T-helper 22 cell (primary cell): ENCODE measurements at places on chromosomes 11 and 22.

DNA sequence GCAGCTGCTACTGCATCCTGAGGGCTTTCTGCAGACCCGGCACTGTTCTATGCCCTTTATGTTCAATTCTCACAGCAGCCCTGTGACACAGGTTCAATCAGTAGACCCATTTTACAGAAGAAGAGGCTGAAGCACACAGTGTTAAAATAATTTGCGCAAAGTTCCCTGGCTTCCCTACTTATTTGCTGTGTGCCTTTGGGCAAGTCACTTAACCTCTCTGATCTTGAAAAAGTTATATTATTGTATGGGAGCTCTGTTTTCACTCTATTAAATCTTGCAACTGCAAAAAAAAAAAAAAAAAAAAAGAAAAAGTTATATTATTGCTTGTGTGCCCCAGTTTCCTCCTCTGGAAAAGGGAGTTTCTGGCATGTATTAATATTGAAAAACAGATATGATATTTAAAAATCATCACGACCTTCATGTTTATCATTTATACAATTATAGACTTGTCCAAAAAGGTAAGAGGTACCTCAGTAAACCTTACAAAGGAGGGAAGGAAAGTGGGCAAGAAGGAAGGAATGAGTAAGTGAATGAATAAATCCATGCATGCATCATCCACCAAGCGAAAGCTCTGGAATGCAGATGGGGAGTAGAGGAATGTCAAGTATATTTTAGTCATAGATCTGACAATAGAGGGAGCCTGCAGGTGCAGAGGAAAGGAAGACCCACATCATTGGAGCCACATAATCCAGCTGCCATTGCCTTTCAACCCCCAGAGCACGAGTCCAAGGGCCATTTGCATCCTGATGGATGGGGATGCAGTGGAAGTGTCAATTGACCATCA lies 21.2 kb upstream of the ISX start:
- no peak for DNase-seq

DNA sequence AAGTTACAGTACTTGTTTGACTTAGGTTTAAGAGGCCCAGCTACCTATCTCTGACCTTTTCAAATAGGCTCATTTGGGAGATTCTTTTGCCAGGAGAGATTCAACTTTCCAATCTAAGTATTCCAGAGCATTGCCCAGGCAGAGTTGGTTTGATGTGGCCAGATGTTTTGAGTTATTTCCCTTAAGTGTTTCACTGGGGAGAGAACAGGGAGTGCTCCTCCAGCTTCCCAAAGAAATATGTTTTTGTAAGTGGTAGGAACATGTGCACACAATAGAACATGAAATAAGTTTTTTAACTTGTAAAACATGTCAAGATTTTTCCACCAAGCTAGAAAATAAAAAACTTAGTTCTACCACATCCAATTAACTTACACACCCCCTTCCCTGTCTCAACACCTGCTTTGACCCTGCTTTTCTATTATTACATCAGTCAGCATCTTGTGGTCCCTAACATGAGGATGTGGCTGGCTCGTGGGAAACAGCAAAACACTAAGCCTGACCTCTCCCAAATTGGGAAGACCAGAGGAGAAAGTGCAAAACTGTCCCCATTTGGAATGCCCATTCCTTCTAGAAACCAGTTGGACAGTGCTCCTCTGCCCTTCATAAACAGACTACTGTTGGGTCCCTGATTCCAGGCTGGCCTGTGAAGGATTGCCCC lies 70.4 kb upstream of the RASSF10 start:
- no peak for DNase-seq

- no peak for DNase-seq
Measured at GRCh38 chr11:12248330-12248729, 129.0 kb upstream of the PARVA start.

- DNase-seq, result no peak
Measured at GRCh38 chr11:46554213-46555147, 39.3 kb downstream of the AMBRA1 start.

DNA sequence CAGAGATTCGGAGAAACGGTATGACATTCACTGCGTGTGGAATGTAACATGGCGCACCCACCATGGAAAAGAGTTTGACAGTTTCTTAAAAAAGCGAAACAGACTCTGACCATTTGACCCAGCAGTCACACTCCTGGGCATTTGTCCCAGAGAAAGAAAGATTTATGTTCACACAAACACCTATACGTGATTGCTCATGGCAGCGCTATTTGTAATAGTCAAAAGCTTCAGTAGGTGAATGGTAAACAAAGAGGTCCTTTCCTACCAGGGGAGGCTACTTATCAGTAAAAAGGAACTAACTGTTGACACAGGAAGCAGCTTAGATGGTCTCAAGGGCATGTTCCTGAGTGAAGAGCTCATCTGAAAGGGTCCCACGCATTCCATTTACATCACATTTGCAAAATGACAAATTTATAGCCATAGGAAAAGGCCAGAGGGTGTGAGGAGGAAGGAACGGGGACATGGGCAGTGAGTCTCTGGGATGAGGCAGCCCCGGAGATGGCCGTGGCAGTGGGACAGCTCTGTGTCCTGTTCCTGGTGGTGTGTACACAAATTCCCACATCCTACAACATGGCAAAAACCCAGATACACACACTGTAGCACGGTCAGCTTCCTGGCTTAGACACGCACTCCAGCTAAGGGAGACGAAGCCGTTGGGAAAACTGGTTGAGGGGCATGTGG lies 14.6 kb upstream of the KRTAP5-6 start:
- no peak for DNase-seq

- DNase-seq, result no peak
Measured at GRCh38 chr11:123193742-123194141, 1.3 kb downstream of the CLMP start.

DNA sequence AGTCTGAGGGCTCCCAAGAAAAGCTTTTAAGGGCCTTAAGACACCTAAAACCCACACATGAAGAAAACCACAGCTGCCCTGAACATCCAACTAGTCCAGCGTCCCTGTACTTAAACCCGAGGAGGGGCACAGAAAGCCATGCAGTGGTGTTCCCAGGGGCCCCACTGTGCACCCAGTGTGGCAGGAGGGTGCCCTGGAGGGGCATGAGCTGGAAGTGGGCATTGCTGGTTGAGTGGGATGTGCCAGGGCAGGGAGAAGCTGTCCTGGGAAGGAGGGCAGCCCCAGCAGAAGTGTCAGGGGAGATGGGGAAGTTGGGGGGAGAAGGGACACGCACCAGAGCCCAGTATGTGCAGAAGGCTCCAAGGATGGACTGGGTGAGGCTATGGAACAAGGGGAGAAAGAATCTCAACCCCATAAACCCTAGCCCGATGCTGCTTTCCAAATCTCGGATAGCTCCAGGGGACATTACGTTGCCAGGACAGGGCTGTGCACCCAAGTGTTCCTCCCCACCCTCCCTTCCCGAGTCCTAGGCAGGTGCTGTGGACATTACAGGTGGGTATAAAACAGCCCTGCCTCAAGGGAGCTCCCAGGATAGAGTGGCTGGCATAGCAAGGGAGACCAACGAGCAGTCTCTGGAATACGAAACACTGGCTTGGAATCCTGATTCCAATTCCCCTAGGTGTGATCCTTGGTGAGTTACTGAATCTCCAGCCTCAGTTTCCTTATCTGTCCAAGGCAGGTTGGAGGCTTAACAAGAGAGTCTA lies 44.2 kb downstream of the SHANK2 start:
- no peak for DNase-seq

DNA sequence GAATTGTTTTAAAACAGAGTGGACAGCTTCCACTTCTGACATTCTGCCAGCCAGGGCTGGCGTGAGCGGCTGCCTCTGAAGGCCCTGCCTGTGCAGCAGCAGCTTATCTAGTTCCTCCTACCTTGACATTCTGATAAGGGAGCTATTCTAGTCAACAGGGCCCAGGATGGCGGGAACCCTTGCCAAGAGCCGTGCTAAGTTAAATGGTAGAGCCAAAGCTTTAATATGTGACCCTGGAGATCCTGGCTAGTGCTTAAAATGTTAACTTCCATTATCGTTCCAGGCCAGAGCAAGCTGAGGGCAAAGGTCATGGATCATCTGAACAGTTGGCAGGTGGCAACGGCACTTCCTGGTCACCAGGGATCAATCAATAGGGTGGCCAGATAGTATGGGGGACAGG lies 3.5 kb downstream of the KCNJ5 start:
- no peak for DNase-seq

GRCh38 chr11:11993839-11994238 lies 14.6 kb downstream of the DKK3 start:
- no peak for DNase-seq
